Parietal lobe (tissue), 2 donors: ENCODE measurements at places on chromosomes 16 and 17. TPM values are rescaled to one million over a fixed set of nuclear protein-coding genes. Genes with fewer than 3 reads are reported as not detected.

The OR2C1 gene
- total RNA-seq = 0.94 TPM

The AOC3 gene
- 0.31 TPM for total RNA-seq

The MT1G gene
- total RNA-seq = not detected

The ST6GALNAC1 gene
- 3.1 TPM for total RNA-seq

The CENPX gene
- 28.5 TPM for total RNA-seq

The KRTAP2-1 gene
- not detected for total RNA-seq

The GGA2 gene
- 58.2 TPM for total RNA-seq

The BCAR1 gene
- 28.5 TPM for total RNA-seq

The TBC1D28 gene
- 5.3 TPM for total RNA-seq
